CD4-positive, alpha-beta T cell treated with Interferon alpha-2 for 1 hour (primary cell): ENCODE measurements at places on chromosomes 6 and 20.

GRCh38 chr6:132400555-132400882, 756 bp downstream of the MOXD1 start:
- no peak for DNase-seq

GRCh38 chr20:50613438-50614169, 77.7 kb downstream of the RIPOR3 start:
- DNase-seq, result no peak

DNA sequence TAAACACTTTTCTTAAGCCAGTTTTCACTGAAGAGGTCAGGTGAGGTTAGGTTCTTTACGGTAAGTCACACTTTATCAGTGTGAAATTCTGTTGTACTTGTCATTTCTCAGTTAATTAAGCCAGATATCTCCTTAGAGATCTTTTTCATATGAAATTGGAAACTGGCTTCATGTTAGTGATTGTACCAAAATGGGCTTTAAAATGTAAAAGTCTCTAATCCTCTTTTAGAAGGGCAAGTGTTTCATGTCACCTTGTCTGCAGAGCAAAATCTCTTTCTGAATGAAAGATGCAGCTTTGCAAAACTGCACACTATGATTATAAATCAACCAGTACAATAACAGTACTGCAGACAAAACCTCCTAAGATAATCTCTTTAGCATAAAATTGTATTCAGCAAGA, 209.2 kb upstream of the RNF217 start:
- DNase-seq, result no peak

GRCh38 chr20:33732166-33732970, 572 bp downstream of the ZNF341 start:
- peak; percentile 93 for DNase-seq

DNA sequence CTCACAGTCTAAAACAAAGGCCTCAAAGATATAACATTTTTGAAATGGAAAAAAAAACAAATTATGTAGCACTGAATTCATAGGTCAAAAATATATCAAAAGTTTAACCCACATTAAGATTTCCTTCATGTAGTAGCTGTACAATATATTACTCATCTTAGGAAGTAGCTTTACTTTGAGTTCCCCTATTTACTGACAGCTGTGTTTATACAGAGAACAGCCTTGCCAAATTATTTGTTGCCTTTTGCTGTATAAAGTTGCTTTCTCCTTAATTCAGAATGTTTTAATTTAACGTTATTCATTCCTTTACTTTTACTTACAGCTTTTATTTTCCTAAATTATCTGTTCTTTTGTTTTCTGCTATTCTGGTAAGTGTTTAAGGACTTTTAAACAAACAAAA, 181.0 kb downstream of the COL12A1 start:
- no peak for DNase-seq

- no peak for DNase-seq
Observed at GRCh38 chr20:15584507-15584906, 988.7 kb downstream of the KIF16B start.

DNA sequence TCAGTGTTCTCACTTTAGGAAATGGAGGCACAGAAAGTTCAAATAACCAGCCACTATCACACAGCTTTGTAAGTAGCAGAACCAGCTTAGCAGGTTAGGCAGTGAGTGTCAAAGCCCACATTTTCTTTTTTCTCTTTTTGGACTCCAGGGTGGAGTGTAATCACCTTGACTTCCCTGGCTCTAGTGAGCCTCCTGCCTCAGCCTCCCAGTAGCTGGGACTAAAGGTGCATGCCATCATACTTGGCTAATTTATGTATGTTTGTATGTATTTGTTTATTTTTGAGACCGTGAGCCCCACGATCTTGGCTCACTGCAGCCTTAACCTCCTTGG, 7.8 kb upstream of the NCOA3 start:
- no peak for DNase-seq

GRCh38 chr20:43331906-43332305, 125.8 kb upstream of the SRSF6 start:
- no peak for DNase-seq
